ENCODE measurements at places on chromosomes 5 and 9.
A peak's percentile ranks its signal among the peaks of the same experiment; 100 is the strongest.

GRCh38 chr5:126198531-126198930 lies 224.7 kb upstream of the GRAMD2B start:
- no peak for DNase-seq

DNA sequence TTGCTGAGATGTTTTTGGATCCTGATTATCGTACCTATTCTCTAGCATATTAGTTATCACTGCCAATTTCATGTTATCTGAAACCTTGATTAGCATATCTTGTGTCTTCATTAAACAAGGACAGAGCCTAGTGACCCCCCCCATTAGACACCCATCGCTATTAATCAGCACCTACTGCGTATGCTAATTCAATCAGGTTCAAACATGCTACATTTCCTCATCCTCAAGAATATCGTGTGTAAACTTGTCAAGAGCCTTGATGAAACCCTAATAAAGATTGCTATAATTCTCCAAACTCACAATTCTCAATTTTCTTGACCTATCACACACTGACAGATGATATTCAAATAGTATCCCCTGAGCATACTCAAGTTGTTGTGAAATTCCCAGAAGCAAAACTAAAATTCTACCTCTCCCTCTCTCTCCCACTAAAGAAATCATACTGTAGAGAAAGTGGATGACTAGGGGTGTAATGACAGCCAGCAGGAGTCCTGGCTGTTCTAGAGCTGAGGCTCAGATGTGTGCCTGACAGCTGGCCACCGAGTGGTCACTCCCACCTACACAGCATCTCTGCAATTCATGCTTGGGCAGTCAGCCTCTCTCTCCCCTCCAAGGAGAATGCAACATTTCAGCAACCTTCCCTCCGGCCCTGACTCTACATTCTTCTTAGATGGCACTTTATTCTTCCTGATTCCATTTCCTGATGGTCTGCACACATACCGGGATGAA lies 9.2 kb upstream of the ZNF354A start:
- DNase-seq: no peak

- DNase-seq: no peak
These were observed 5.3 kb downstream of the FBN2 start for GRCh38 chr5:128532776-128533175.

GRCh38 chr5:38478878-38479277 lies 77.6 kb downstream of the LIFR start:
- DNase-seq: no peak

DNA sequence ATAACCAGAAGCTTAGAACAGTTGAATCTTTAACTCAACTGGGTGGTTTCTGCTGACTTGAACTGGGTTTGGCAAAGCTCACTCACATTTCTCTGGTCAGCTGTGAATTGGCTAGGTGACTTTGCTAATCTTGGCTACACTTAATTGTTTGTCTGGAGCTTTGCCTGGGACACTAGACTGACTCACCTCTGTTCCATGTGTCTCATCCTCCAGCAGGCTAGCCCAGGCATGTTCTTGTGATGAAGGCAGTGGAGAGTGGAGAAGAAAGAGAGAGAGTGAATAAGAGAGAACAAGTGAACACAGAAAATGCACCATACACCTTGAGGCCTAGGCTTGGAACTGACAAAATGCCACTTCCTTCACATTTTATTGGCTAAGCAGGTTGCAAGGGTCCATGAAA lies 32.6 kb downstream of the SPATA31D1 start:
- no peak for DNase-seq

DNA sequence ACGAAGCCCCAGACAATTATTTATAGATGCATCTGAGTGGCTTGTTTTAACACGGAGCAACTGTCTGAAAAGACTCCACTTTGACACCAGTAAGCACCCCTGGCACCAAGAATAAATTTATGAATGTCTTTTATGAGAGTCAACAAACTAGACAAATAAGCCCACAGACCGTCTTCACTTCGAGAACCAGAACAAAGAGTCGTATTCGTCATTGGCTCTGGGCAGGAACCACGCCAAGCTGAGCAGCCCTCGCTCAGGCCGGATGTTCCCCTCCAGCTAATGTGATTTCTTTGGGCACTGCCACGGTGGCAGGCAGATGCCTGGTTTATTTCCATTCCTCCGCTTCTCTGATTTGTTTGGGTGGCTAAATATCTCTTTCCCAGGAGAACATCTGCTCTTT lies 91.9 kb upstream of the STC2 start:
- no peak for DNase-seq

DNA sequence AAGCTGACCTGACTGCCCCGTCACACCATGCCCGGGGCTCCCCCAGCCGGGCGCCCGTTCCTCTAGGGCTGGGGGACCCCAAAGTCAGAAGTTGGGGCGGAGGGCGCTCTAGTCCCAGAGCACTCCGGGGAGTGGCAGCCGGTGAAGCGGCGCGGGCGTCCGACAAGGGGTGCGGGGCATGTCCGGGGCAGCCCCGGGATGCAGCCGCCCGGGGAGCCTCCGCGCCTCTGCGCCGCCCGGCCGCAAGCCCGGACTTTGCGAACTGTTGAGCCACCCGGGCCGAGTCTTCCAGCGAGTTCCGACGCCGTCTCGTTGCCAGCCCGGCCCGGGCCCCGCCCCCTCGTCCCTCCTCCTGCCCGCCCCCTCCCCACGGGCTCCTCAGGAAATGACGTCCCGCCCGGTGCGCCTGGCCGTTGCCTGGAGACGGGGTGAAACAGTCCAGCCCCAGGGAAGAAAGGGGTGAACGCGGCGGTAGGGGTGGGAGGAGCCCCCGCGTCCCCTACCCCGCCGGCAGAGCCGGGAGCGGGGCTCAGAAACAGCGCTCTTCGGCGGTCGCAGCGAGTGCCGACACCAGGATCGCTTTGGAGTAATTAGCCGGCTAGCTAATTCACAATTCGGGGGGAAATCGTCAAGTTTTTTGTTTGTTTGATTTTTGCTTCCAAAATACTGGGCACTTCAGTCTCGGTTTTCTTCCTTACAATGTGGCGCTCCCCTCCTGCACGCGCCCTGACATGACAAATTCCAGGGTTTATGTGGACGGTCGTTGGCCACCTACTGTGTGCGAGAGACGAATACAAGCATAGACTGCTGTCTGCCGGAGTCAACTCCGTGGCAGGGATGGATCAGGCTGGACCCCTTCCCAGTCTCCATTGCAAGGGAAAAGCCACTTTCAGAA lies at the start of gene WHRN:
TSS of gene WHRN (minus strand) at position 287 of the 895 bp plus-strand sequence. CDS start 672 bp downstream, outside the sequence.
- DNase-seq: peak; percentile 68

DNA sequence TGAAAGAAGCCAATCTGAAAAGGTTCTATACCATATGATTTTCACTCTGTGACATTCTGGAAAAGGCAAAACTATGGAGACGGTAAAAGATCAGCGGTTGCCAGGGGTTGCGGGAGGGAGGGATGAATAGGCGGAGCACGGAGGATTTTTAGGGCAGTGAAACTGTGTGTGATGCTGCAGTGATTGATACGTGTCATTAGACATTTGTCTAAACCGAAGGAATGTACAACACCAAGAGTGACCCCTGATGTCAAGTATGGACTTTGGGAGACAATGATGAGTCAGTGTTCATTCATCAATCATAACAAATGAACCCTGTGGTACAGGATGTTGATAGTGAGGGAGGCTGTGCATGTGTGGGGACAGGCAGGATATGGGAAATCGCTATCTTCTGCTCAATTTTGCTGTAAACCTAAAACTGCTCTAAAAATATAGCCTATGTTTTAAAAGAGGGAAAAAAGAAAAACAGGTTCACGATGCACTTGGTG lies 34.4 kb downstream of the ERGIC1 start:
- DNase-seq: no peak

- no peak for DNase-seq
These were observed 331.9 kb downstream of the MED10 start for GRCh38 chr5:6046296-6046967.

DNA sequence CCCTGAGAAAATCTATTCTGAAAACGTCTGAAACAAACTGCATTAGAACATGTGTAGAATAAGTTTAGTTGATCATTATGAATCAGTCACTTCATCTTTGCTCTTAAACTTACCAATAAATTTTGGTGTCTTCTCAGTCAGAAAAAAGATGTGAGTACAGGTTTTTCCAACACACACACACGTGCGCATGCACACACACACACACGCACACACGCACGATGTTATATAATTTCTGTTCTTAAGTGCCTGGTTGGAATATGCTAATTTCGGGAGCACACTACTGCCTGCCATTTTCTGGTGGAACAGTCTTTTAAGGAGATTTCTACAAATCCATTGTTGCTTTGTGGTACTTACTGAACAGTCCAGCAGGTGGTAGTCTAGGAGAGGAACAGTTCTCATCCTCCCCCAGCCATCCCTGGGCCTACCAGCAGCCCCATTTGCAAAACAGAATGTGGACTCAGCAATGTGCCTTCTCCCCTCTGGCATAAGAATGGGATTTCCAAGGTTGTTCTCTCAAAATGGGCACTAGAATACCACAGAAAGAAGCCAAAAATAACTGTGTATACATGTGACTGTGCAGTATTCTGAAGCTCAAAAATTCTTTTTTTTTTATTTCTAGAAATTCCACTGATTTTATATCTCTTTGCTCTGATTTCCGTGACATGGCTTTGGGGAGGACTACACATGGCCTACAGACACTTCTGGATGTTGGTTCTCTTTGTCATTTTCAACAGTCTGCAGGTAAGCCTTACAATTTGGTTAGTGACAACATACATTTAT lies 281.3 kb downstream of the ARRDC3 start:
- peak; percentile 88 for DNase-seq

GRCh38 chr5:133665571-133665970 lies 53.2 kb upstream of the FSTL4 start:
- DNase-seq: no peak

DNA sequence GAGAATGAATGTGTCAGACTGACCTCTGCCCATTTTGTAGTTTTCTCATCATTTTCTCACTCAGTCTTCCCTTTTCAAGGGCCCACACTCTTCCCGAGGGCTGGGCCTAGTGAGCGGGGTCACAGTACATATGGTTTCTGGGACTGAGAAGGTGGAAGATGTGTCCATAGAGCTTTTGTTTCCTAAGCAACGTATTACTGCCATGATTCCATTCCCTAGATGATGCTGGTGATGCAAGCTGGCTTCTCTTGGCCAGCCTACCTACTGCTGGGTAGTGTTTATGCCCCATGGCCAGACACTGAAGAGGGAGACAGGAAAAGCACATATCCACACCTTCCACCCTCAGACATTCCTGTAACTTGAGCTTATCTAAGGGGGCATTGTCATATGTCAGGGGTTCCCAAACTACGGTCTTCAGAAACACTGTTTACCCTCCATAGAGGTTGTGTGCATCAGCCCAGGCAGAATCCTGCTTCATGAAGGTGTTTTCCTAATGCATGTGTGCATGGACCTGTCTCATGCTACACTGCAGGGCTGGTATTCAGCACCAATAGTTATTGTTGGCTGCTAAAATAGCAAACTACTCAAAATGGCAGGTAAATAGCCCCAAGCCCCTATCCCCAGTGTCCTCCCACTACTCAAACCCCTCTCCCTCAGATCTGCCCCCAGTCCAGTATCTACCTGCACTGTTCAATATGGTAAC lies 9.5 kb downstream of the IRF1 start:
- DNase-seq: no peak

DNA sequence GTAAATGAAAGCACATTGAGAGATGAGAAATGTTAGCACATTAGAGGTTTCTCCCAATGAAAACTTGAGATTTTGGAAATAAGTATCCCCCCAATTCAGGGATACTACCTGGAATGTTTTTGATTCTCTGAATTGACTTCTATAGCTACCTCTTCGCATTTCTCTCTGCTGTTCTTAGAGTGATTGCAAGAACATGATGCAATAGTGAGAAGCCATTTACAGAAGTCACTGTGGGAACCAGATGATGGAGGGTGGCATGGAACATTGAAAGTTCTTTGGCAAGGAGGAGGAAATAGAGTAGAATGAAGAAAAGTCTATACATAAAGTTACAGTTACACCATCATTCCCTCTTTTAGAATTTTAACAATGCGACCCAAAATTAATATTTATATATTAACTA lies 9.2 kb downstream of the NPR3 start:
- no peak for DNase-seq

GRCh38 chr5:36691226-36691625 lies 84.8 kb downstream of the SLC1A3 start:
- DNase-seq: no peak

GRCh38 chr9:127899128-127899943 lies at the start of gene ST6GALNAC6:
Gene ST6GALNAC6 (minus strand): TSS chr9:127899603. CDS start chr9:127897981, 1,622 bp downstream.
- peak; percentile 85 for DNase-seq

GRCh38 chr5:58108511-58108910 lies 351.4 kb downstream of the PLK2 start:
- DNase-seq: no peak

GRCh38 chr5:50995285-50995942 lies 329.0 kb downstream of the PARP8 start:
- DNase-seq: no peak

GRCh38 chr9:133139246-133140173 lies 18.5 kb upstream of the RALGDS start:
- DNase-seq: no peak

DNA sequence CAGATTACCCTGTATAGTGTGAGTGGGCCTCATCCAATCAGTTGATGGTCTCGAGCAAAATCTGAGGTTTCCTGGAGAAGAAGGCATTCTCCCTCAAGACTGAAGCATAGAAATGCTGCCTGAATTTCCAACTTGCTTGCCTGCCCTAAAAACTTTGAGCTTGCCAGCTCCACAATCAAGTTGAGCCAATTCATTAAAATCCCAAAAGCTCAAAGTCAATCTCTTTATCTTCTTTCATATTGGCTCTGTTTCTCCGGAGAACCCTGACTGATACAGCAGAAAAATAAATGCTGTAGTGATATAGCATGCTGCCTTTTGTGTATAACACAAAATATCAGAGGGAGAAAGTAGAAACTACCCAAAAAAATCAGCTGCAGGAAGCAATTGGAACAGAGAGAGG lies 72.5 kb upstream of the NMUR2 start:
- DNase-seq: no peak

DNA sequence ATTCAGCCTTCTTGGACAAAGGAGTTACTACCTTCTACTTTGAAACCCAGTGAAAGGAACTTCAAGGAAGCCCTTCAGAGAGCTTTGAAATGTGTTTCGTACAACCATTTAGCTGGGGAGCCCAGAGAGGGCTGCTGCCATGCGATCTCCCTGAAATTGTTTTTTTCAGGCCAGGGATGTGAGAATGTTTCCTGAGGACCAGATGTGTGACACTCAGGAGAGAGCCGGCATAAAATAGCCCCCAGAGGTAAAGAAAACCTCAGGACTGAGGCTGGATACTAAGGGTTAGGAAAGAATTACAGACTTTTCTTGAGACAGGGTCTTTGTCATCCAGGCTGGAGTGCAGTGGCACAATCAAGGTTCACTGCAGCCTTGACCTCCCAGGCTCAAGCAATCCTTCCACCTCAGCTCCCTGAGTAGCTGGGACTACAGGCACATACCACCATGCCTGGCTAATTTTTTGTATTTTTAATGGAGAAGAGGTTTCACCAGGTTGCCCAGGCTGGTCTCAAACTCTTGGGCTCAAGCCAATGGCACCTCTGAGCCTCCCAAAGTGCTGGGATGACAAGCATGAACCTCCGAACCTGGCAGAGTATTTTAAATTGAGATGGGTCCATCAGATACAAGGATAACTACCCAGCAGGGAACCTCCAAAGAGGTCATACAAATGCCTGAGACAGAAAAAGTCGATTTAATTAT lies 8.4 kb downstream of the RPL37 start:
- no peak for DNase-seq

Data from hematopoietic multipotent progenitor cell treated with erythropoietin and hydrocortisone succinate and interleukin-3 and kit ligand, for 6 days (in vitro differentiated cells).